ENCODE measurements at places on chromosomes 7 and 10.

DNA sequence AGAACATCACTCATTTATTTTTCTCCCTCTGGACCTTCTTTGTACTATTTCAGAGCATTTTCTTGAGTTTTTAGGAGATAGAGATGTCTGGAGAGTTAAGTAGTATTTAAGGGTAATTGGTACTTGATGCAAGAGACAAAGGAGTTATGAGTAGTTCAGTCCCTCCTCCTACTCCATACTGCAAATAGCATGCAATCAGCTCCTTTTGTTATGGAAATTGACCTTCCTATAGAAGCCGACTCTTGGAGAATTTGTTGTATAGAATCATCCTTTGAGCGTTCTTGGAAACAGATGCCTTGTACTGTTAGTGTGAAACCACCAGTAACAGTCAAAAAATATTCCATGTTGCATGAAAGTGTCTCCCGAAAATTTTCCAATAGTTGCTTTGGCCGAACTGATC is 428.2 kb upstream of the GALNT17 start:
- DNase-seq: no peak

- DNase-seq: no peak
Measured at GRCh38 chr7:28152594-28152993, 28.0 kb downstream of the JAZF1 start.

GRCh38 chr10:21522631-21523406 is 2.7 kb downstream of the SKIDA1 start:
- DNase-seq: no peak

DNA sequence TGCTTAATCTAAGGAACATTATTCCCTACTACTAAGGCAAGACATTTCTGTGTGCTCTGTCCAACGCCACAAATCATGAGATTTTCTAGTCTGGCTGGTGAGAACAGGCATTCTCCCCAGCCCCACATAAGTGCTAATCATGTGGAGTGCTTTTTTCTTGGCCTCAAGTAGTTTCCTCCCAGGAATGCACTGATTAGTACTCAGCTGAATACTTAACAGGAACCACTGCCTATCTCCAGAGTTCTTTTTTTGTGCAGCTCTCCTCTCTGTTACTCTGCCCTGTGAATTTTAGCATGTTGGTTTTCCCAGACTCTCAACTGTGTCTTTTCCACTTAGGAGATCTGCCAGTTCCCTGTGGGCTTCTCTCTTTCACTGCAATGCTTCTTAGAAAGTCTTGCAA is 1098.5 kb upstream of the LRRTM3 start:
- no peak for DNase-seq

GRCh38 chr7:17910377-17910776 is 29.9 kb downstream of the SNX13 start:
- no peak for DNase-seq

DNA sequence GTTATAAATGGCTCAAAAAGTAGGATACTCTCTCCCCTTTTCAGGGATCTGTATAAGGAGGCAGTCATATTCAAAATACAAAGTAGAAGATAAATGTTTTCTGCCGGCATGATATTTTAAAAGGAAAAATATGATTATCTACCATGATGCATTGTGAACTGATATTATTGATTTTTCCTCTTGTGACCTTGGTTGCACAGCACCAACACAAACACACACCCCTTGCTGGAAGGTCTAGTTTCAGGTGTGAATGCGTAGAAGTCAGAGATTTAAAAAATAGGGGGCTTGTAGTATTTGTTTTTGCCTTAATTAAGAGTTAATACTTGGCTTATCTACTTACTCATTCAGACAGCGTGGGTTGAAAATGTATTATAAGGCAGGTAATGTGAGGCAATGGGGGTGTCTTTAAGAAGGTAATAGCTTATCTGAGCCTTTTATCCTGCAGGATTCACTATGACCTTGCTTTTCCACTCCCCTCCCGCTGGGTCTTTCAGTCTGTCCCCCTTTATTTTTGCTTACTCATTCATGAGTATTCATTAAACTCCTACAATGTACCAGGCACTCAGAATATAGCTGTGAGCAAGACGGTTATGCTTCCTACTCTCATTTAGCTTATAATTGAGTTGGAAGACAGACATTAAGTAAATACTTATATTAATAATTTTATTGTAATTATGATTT is 390.6 kb downstream of the SDK1 start:
- no peak for DNase-seq

GRCh38 chr10:22086730-22087401 is 83.3 kb upstream of the DNAJC1 start:
- no peak for DNase-seq

GRCh38 chr7:37683246-37684120 is at the start of gene GPR141:
Gene GPR141, plus strand, starts transcription at chr7:37683766. Its CDS starts 56,628 bp downstream, at chr7:37740394.
- DNase-seq: no peak

- DNase-seq: no peak
Measured at GRCh38 chr10:69642747-69643146, 12.7 kb downstream of the FAM241B start.

DNA sequence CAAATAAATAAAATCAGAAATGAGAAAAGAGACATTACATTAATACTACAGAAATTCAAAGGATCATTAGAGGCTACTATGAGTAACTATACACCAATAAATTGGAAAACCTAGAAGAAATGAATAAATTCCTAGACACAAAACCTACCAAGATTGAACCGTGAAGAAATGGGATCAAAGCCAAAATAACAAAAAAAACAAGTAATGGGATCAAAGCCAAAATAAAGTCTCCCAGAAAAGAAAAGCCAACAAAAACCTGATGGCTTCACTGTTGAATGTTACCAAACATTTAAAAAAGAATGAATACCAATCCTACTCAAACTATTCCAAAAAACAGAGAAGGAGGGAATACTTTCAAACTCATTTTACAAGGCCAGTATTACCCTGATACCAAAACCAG is 20.0 kb downstream of the GSDME start:
- no peak for DNase-seq
